Type B pancreatic cell (in vitro differentiated cells): ENCODE measurements at places on chromosomes 3 and 15.

DNA sequence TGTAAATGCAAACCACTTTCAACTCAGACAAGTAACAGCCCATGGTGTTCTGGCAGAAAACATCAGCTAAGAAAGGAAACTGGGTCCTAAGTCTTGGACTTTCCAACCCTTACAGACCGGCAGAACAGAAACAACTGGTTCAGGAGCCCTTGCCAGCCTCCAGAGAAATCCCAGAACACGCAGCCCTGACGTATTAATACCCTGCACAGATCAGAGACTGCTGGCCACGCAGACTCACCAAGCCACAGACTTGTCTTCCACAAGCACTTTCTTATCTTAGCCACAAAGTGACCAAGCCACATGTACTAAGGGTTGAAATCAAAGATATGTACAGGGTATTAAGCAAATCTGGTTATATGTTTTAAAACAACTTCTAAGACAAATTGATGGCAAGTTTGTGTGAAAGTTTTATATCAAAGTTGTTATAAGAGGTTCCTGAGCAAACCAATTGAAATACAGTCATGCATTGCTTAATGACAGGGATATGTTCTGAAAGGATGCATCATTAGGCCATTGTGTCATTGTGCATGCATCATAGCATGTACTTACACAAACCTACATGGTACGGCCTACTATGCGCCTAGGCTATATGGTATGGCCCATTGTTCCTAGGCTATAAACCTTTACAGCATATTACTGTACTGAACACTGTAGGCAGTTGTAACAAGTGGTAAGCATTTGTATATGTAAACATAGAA, 36.8 kb downstream of the BTD start:
- no peak overlapping the region for H3K27ac ChIP-seq

GRCh38 chr3:157163217-157163953, 3.4 kb upstream of the CCNL1 start:
- peaks cover 10% of the 10 kb centered on the region for H3K36me3 ChIP-seq
- no peak overlapping the region for H3K4me3 ChIP-seq
- DNase-seq, result no peak
- peaks cover 14% of the 10 kb centered on the region for H3K4me1 ChIP-seq

GRCh38 chr3:171522651-171523050, 62.4 kb upstream of the TNIK start:
- H3K4me1 ChIP-seq, result peaks cover 6% of the 10 kb centered on the region
- H3K27ac ChIP-seq, result no peak overlapping the region
- DNase-seq, result no peak
- no peaks in the 10 kb centered on the region for H3K27me3 ChIP-seq

DNA sequence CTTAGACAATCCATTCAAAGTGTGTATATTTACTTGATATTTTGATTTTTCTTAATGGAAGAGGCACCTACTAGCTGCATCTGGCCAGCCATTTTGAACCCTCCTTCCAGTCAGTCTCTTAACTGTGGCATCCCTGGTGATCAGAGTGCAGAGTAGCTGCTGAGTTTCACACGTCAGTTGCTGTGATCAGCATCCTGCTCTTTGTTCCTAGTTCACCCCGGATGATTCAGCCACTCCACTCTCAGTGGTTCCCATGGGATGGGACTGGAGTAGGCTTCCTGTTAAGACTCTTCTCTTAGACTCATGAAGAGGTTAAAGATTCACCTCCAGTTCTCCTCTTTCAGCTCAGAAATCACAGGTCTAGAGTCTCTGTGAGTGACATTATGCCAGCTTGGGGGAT, 75.8 kb downstream of the STXBP5L start:
- H3K36me3 ChIP-seq, result no peaks in the 10 kb centered on the region
- DNase-seq, result no peak
- H3K27ac ChIP-seq, result no peak overlapping the region
- H3K27me3 ChIP-seq, result no peaks in the 10 kb centered on the region
- no peak overlapping the region for H3K4me3 ChIP-seq

DNA sequence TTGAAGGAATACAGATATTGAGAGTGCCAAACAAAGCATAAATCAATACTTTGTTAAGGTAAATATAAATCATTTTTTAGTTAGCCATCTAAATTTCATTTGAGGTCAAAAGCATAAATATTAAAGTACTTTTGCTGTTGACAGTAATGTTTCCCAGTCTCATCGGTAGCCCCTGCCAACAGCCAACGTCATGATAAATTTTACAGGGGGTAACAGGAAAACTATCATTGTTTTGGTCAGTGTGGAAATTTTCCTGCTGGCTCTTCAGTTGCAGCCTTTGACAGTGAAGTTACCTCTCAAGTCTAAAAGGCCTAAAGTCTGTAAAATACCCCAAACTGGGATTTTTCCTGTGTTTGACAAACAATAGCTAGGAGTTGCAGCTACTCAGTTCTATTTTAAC, 37.3 kb upstream of the TTC14 start:
- no peak for DNase-seq
- H3K4me3 ChIP-seq, result no peak overlapping the region
- H3K36me3 ChIP-seq, result no peaks in the 10 kb centered on the region

DNA sequence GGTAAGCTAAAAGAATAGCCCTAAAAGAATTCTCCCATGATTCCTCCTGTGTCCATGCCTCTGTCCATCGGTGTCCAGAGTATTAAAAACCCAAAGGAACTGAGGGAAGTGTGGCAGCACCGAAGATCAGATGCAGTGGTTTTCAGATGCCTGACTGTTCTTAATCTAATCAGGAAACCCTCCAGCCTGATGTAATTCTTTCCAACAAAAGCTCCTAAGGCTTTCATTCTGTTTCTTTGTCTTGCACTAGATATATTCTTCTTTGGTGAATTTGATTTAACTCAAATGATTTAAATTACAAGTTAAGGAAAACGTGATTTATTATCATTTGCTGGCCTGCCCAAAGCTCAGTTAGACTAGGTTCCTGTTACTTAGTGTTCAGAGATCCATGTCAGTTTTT, 71.2 kb downstream of the ARHGAP31 start:
- H3K4me3 ChIP-seq, result no peak overlapping the region
- no peak for DNase-seq
- no peaks in the 10 kb centered on the region for H3K27me3 ChIP-seq
- peaks cover 24% of the 10 kb centered on the region for H3K4me1 ChIP-seq

GRCh38 chr3:129911261-129911861, 17.9 kb upstream of the TMCC1 start:
- H3K27me3 ChIP-seq, result no peaks in the 10 kb centered on the region
- no peak overlapping the region for H3K4me3 ChIP-seq
- H3K36me3 ChIP-seq, result peaks cover 6% of the 10 kb centered on the region
- peaks cover 8% of the 10 kb centered on the region for H3K4me1 ChIP-seq
- H3K27ac ChIP-seq, result peak overlapping the region; percentile 81

GRCh38 chr15:76296849-76297248, 14.4 kb downstream of the ETFA start:
- no peak for DNase-seq
- no peak overlapping the region for H3K27ac ChIP-seq
- no peak overlapping the region for H3K4me3 ChIP-seq
- peaks cover 3% of the 10 kb centered on the region for H3K4me1 ChIP-seq
- no peaks in the 10 kb centered on the region for H3K27me3 ChIP-seq

GRCh38 chr15:58590926-58591325, 158.6 kb downstream of the ADAM10 start:
- peaks cover 17% of the 10 kb centered on the region for H3K36me3 ChIP-seq
- DNase-seq, result no peak
- no peak overlapping the region for H3K4me3 ChIP-seq
- H3K27me3 ChIP-seq, result no peaks in the 10 kb centered on the region

DNA sequence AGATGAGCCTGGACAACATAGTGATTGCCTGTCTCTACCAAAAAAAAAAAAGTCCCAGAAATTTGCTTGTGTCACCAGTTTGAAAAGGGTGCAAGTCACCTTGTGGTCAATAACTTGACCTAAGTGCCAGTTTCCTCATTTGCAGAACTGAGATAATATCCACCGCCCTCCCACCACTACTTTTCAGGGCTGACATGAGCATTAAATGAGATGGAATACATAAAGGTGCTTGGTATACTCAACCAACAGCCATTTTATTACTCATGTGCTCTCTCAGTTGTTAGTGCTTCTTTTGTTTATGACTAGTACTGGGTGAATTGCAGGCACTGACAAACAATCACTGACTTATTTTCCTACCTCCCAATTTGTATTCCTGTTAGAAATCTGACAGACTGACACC, 340.5 kb upstream of the SATB1 start:
- H3K4me3 ChIP-seq, result no peak overlapping the region
- DNase-seq, result no peak
- H3K27me3 ChIP-seq, result no peaks in the 10 kb centered on the region
- no peaks in the 10 kb centered on the region for H3K36me3 ChIP-seq
- no peak overlapping the region for H3K27ac ChIP-seq

- DNase-seq, result no peak
- H3K27ac ChIP-seq, result peak overlapping the region; percentile 70
- H3K36me3 ChIP-seq, result no peaks in the 10 kb centered on the region
- H3K4me3 ChIP-seq, result peak overlapping the region; percentile 38
Measured at GRCh38 chr15:59292442-59293151, 80.1 kb downstream of the MYO1E start.

GRCh38 chr3:26574766-26575165, 47.8 kb upstream of the LRRC3B start:
- H3K27me3 ChIP-seq, result no peaks in the 10 kb centered on the region
- no peak for DNase-seq
- H3K27ac ChIP-seq, result no peak overlapping the region
- H3K4me3 ChIP-seq, result no peak overlapping the region
- no peaks in the 10 kb centered on the region for H3K36me3 ChIP-seq

GRCh38 chr3:184694133-184694665, 17.7 kb downstream of the MAGEF1 start:
- H3K4me3 ChIP-seq, result no peak overlapping the region
- no peaks in the 10 kb centered on the region for H3K36me3 ChIP-seq
- DNase-seq, result no peak
- H3K4me1 ChIP-seq, result peaks cover 68% of the 10 kb centered on the region

- no peak overlapping the region for H3K4me3 ChIP-seq
- H3K4me1 ChIP-seq, result no peaks in the 10 kb centered on the region
- no peak overlapping the region for H3K27ac ChIP-seq
- DNase-seq, result no peak
- peaks cover 30% of the 10 kb centered on the region for H3K36me3 ChIP-seq
Measured at GRCh38 chr3:180611006-180611405, 9.0 kb downstream of the TTC14 start.

DNA sequence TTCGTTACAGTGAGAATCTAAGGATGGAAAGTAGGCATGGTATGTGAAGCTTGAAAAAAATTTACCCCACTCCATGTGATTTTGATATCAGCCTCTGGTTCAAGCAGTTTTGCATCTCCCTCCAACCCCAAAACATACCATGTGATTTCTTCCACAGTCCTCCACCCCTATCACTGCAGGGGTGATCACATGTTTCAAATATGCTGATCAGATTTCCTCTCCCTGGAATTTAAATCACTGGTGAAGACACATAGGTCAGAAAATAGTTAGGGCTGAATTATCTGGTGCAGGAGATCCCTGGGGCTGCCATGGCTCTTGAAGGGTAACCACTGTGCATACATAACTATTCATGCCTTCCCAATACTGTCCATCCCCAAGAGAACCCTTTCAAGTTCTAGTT, 119.7 kb upstream of the THRB start:
- no peak for DNase-seq
- H3K27ac ChIP-seq, result no peak overlapping the region
- no peaks in the 10 kb centered on the region for H3K36me3 ChIP-seq
- no peaks in the 10 kb centered on the region for H3K4me1 ChIP-seq
- peaks cover 3% of the 10 kb centered on the region for H3K27me3 ChIP-seq
- H3K4me3 ChIP-seq, result no peak overlapping the region

- no peak for DNase-seq
- no peaks in the 10 kb centered on the region for H3K4me1 ChIP-seq
- H3K36me3 ChIP-seq, result no peaks in the 10 kb centered on the region
- no peak overlapping the region for H3K27ac ChIP-seq
- H3K4me3 ChIP-seq, result no peak overlapping the region
Measured at GRCh38 chr3:148901987-148902791, 37.1 kb downstream of the CPA3 start.

DNA sequence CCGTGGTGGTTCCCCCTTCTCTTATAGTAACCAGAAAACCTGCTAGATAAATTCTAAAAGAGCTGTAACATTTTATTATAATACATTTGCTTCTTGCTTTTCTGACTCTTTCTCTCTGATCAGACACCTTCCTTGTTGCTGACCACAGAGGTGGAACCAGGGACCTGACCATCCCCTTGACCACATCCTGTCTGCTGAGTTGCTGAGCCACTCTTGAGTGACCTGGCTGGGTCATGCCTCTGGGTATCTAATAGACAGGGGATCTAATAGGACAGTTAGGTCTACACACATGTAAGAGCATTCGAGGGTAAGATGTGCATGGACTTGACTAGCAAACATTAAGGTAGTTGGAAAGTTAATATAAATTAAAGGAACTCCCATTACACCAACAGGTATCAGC, 22.8 kb upstream of the TRIM59 start:
- no peak for DNase-seq
- no peak overlapping the region for H3K27ac ChIP-seq
- H3K36me3 ChIP-seq, result peaks cover 5% of the 10 kb centered on the region
- H3K27me3 ChIP-seq, result peaks cover 11% of the 10 kb centered on the region

DNA sequence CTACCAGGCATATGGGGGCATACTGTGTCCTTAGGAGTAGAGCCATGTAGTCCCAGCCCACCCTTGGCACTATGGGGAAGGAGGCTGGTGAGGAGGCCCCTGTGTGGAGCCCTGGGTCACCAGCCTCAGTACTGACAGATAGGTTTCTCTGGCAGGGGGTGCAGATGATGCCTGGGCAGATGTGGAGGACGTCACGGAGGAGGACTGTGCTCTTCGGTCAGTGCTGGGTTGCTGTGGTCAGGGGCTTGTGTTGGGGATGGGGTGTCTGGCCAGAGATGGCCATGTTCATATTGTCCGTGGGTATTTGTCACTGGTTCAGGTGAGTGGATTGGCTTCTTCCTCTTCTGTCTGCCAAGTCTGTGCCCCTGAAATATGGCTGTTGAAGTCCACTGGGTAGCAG, 20.0 kb downstream of the MTMR14 start:
- no peak for DNase-seq
- no peaks in the 10 kb centered on the region for H3K27me3 ChIP-seq
- no peaks in the 10 kb centered on the region for H3K4me1 ChIP-seq
- H3K36me3 ChIP-seq, result peaks cover 8% of the 10 kb centered on the region

DNA sequence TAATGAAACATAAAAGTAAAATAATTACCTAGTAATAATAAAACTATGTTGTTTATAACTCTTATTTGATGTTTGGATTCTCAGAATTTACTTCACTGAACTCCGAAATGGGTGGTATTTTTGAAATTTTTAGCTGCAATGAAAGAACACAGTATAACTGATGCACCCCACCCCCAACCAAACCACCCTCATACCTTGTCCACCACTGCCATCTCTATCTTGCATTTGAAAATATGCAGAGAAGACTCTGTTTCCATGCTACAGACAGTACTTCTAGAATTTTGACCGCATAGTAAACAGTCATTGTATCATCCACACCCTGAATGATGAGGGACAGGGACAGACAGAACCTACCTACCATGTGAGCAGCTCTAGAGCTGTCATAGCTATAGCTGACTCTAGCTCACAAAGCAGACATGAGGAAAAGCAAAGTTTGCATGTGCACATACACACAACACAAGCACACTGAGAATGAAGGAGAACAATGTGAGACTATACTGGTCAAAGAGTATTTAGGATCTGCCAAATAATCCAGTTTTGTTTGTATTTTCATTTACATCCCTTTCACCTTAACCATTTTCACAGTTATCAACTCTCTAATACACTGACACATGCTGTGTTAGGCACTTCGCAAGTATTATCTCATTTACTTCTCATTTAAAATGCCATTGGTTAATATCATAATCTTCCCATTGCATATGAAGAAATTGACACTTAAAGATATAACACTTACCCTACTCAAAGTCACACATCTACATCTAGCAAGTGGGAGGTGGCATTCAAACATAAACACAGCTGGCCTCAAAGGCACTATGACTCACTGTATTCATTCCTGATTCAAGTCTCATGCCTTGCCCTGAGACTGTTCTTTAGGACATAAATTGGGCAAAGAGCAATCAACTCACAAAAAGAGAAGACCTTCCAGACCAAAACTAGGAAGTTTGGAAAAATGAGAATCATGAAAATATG, 1014.7 kb upstream of the CFAP20DC start:
- DNase-seq, result no peak
- H3K4me1 ChIP-seq, result no peaks in the 10 kb centered on the region
